ENCODE measurements at places on chromosomes 16 and 17. TPM values are rescaled to one million over a fixed set of nuclear protein-coding genes. Genes with fewer than 3 reads are reported as not detected.

DNA sequence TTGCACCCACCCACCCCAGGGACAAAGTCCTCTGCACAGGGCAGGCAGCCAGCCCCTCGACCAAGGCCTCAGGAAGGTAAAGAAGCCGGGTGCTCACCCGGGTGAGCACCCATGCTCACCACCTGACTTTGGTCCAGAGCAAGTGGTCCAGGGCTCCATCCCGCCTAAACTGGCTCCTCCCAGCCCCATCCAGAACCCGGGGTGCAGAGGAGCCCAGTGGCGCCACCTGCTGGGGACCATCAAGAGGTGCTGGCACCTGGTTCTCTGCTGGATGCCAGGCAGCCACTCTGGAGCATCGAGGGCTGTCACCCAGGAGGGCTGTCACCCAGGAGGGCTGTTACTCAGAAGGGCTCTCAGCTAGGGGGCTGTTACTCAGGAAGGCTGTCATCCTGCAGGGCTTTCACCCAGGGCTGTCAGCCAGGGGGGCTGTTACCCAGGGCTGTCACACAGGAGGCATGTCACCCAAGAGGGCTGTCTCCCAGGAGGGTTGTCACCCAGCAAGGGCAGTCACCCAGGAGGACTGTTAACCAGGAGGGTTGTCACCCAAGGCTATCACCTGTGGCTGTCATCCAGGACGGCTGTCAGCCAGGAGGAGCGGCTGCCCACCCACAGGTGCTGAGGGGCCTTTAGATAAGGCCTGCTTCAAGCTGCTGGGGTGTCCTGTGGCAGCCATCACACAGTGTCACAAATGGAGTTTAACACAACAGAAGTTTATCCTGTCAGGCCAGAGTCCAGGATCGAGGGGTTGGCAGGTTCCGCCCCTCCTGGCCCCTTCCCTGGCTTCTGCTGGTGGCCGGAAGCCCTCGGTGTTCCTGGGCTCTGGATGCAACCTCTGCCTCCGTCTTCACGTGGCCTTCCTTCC, 98.5 kb downstream of the TNFRSF13B start:
- no peaks in the 10 kb centered on the region for H3K27me3 ChIP-seq
- no peaks in the 10 kb centered on the region for H3K36me3 ChIP-seq
- no peak overlapping the region for H3K27ac ChIP-seq
- H3K4me1 ChIP-seq, result no peaks in the 10 kb centered on the region
- DNase-seq, result no peak

- H3K4me1 ChIP-seq, result peaks cover 21% of the 10 kb centered on the region
- H3K4me3 ChIP-seq, result no peak overlapping the region
- no peaks in the 10 kb centered on the region for H3K36me3 ChIP-seq
- peaks cover 61% of the 10 kb centered on the region for H3K27me3 ChIP-seq
- no peak for DNase-seq
Measured at GRCh38 chr17:80984749-80985148, 6.9 kb upstream of the CHMP6 start.

The CDH11 gene
- 0.10 TPM for total RNA-seq

- peaks cover 44% of the 10 kb centered on the region for H3K27me3 ChIP-seq
- no peak overlapping the region for H3K4me3 ChIP-seq
- DNase-seq, result no peak
- H3K4me1 ChIP-seq, result no peaks in the 10 kb centered on the region
- no peaks in the 10 kb centered on the region for H3K36me3 ChIP-seq
- no peak overlapping the region for H3K27ac ChIP-seq
Measured at GRCh38 chr16:84918006-84918909, 93.1 kb downstream of the ZDHHC7 start.

The MYH2 gene
- not detected for total RNA-seq

- no peak overlapping the region for H3K27ac ChIP-seq
- H3K4me1 ChIP-seq, result no peaks in the 10 kb centered on the region
- no peak overlapping the region for H3K4me3 ChIP-seq
- DNase-seq, result no peak
Measured at GRCh38 chr17:63511331-63511730, 11.8 kb upstream of the KCNH6 start.

- no peaks in the 10 kb centered on the region for H3K36me3 ChIP-seq
- H3K27me3 ChIP-seq, result peaks cover 11% of the 10 kb centered on the region
- peaks cover 63% of the 10 kb centered on the region for H3K4me1 ChIP-seq
- peak overlapping the region; percentile 37 for H3K27ac ChIP-seq
Measured at GRCh38 chr17:63993368-63993985, 4.7 kb upstream of the PRR29 start.

GRCh38 chr16:48386559-48387312, 1.5 kb upstream of the SIAH1 start:
- no peak overlapping the region for H3K4me3 ChIP-seq
- peaks cover 7% of the 10 kb centered on the region for H3K4me1 ChIP-seq
- H3K27me3 ChIP-seq, result no peaks in the 10 kb centered on the region
- no peak for DNase-seq
- no peak overlapping the region for H3K27ac ChIP-seq
- no peaks in the 10 kb centered on the region for H3K36me3 ChIP-seq

The SLC16A3 gene
- total RNA-seq, result 47.3 TPM

DNA sequence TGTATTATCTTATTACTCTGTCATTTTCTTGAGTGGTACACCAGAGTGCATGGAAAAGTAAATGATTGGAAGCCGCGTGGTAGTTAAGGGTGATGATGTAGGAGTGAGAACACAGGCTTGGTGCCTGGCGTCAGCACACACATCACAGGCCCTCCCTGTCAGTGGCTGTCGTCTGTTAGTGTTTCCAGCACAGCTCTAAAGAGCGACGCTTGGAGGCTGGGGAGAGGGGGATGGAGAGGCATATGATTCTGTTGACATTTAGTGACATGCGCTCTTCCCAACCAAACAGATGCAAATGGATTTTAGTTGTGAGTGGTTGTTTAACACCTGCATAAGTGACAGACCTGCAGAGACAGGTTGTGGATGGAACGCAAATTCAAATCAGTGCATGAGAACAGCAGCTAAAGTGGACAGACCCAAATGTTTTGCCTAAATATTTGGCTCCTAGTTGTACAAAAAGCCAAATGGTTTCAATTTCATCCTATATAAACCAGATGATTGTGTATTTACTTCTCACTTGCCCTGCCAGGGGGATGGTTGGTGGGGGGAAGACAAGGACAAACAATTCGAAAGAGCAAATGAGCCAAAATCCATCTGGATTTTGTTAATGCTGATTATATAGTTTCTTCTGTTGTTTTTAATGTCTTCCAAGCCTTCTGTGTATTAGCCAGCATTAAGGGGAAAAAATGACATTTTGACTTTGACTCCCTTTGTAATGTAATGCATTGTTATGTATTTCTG, 222.3 kb downstream of the WWOX start:
- no peak overlapping the region for H3K27ac ChIP-seq
- DNase-seq, result no peak
- no peaks in the 10 kb centered on the region for H3K36me3 ChIP-seq
- H3K4me3 ChIP-seq, result no peak overlapping the region

DNA sequence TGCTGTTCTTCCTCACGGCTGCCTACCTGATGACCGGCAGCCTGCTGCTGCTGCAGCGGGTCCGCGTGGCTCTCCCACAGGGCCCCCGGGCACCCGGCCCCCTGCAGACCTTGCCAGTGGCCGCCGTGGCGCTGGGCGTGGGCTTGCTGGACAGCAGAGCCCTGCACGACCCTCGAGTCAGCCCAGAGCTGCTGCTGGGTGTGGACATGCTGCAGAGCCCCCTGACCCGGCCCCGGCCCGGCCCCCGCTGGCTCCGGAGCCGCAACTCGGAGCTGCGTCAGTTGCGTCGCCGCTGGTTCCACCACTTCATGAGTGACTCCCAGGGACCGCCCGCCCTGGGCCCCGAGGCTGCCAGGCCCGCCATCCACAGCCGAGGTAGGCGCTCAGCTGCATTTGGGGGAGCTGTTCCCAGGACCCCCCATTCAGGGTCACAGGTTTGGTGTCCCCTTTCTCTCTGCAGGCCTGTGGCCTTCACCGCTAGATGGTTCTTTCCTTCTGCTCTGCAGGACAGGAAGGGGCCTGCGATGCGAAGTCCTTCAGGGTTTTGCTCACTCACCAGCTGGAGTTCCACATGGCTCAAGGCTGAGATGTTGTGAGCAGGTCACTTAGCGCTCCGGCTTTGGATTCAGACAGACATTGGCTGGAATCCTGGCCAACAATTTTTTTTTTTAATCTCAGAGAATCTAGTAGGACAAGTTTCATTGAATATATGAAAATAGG, 10.7 kb downstream of the WSCD1 start:
- H3K27ac ChIP-seq, result no peak overlapping the region
- H3K36me3 ChIP-seq, result no peaks in the 10 kb centered on the region
- no peak for DNase-seq
- no peak overlapping the region for H3K4me3 ChIP-seq

- H3K27ac ChIP-seq, result no peak overlapping the region
- no peaks in the 10 kb centered on the region for H3K36me3 ChIP-seq
- no peak for DNase-seq
Measured at GRCh38 chr17:8862213-8863056, 5.0 kb downstream of the PIK3R6 start.

DNA sequence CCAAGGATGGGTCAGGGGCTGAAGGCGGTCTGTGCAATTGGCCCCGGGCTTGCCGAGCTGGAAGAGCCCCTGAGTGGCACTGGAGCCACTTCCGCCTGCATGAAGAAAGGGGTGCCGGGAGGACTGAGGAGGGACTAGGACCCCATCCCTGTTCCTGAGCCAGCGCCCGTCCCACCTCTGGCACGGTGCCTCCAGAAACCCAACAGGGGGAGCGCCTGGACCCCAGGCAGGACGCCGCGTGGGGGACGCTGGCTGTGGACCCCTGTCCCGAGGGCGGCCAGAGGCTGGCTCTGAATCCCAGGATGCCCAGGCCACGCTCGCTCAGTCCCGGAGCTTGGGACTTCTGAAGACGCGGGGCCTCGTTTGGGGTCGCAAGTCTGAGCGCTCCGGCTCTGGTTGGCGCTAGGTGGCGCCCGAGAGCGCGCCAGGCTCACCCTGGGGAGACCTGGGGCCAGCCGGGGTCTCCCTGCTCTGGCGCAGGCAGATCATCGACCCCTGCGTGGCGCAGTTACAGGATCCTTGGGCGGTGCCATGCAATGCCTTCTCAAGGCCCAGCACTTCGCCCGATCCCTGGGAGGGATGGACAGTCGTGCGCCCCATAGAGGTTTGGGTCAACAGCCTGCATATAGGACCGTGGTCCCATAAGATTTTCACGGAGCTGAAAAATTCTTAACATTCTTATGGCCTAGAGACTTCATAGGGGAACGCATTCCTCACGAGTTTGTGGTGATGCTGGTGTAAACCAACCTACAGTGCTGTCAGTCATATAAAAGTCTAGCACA, 58.5 kb upstream of the CREBBP start:
- no peaks in the 10 kb centered on the region for H3K27me3 ChIP-seq
- peak; percentile 59 for DNase-seq
- H3K4me1 ChIP-seq, result no peaks in the 10 kb centered on the region
- H3K4me3 ChIP-seq, result peak overlapping the region; percentile 45

- no peak overlapping the region for H3K4me3 ChIP-seq
- H3K4me1 ChIP-seq, result no peaks in the 10 kb centered on the region
- no peaks in the 10 kb centered on the region for H3K36me3 ChIP-seq
- no peak overlapping the region for H3K27ac ChIP-seq
- no peaks in the 10 kb centered on the region for H3K27me3 ChIP-seq
- no peak for DNase-seq
Measured at GRCh38 chr17:13508896-13509295, 92.8 kb downstream of the HS3ST3A1 start.

- H3K27ac ChIP-seq, result no peak overlapping the region
- no peaks in the 10 kb centered on the region for H3K36me3 ChIP-seq
- H3K4me1 ChIP-seq, result peaks cover 13% of the 10 kb centered on the region
- H3K4me3 ChIP-seq, result no peak overlapping the region
- no peak for DNase-seq
- no peaks in the 10 kb centered on the region for H3K27me3 ChIP-seq
Measured at GRCh38 chr16:86667035-86667434, 88.7 kb downstream of the FOXL1 start.

GRCh38 chr17:82328141-82328993, 5.2 kb downstream of the SECTM1 start:
- no peak overlapping the region for H3K27ac ChIP-seq
- no peak overlapping the region for H3K4me3 ChIP-seq
- no peaks in the 10 kb centered on the region for H3K36me3 ChIP-seq
- H3K4me1 ChIP-seq, result peaks cover 25% of the 10 kb centered on the region
- H3K27me3 ChIP-seq, result peaks cover 47% of the 10 kb centered on the region
- DNase-seq, result no peak

The TMC8 gene
- 507 TPM for total RNA-seq

DNA sequence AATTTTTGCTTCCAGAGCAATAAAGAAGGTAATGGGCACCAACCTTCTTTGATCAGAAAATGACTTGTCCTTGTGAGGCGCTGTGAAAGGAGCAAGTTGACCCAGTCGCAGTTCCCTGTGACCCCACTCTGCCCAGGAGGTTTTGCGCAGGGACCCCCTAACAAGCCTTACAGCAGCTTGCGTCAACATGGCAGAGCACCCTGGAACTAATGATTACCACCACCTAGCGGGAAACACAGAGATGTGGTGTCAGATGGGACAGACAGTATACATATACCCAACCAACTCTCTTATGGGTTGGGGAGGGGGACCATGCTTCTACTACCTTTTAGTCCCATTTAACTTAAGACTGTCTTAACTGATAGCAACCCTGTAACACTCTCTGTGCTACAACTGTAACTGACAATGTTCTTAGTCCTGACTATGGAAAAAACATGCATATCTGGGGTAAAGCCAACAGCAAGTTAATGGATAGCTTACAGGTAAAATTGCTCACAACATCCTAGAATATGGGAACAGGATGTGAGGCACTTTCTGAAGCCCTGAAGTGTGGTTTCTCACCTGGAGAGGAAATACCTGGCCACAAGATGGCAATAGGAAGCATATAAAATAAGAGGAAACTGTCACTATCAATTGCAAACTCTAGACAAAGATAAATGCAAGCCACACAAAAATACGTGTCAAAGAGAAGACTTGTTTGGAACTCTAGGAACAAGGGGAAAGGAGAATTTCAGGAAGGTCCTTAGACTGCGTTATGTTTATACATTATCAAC, 3.0 kb downstream of the KARS1 start:
- peak overlapping the region; percentile 3 for H3K27ac ChIP-seq
- H3K27me3 ChIP-seq, result no peaks in the 10 kb centered on the region
- no peak for DNase-seq
- peaks cover 10% of the 10 kb centered on the region for H3K36me3 ChIP-seq
- peaks cover 33% of the 10 kb centered on the region for H3K4me1 ChIP-seq

The KRT24 gene
- total RNA-seq, result not detected

All from T-cell (primary cell).